ENCODE measurements at places on chromosomes 2 and 18.

DNA sequence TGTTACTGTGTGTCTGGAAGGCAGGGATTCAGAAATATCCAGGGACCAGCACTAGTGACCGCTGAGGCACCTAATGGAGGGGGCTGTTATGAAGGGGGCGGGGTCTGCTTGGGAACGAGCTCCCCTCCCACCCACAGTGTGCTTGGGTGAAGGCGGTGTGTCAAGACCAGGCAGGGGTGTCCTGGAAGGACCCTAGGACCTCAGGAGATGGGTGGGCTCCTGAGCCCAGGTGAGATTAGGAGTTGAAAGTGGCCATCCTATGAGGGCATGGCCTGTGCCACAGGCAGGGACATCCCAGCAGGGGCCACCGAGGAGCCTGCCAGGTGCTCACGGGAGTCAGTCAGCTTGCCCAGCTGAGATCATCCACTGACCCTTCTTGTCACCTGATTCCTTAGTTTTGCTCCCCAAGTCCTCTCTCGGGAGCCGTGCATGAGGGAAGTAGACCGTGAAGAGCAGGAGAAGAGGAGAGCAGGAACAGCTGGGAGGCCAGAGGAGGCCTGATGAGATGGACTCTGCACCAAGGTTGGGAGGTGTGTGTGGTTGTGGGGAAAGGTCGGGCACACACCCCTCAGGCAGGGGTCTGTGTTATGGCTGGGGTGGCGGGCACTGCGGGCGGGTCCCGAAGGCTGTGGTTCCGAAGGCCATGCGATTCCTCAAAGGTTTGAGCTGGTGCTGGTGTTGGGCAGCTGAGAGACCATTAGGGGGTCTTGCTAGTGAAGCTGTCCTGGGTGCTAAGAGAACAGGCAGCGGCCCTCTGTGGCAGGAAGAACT, 180.9 kb upstream of the HS6ST1 start:
- no peak for DNase-seq

DNA sequence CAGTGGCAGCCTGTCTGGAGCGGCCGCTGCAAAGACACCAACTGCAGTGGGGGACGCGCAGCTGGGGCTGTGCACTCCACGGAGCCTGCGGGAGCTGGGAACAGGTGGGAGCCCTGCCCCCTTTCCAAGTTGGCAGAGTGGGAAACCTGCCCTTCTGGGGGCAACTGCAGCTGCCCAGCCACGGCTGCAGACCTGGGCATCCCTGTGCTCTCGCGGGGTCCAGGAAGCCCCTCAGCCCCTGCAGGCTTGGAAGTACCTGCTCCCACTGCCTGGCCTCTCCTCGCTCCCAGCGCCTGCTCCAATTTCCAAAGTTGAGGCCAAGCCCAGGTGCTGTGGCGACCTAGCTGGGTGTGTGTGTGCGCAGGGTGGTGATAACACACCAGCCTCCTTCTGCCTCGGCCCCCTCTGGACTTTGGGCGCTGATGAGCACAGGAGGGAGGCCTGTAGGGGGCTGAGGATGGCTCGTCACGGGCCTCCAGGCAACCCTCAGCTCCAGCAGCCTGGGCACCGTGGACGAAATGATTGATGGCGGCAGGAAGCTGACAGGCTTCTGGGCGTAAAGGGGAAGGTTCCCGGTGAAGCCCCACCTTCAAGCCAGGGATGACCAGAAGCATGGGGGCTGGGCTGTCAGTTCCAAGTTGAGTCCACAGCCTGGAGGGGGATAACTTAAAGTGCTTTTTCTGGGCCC, 76.9 kb downstream of the PTPN4 start:
- no peak for DNase-seq

- no peak for DNase-seq
Measured at GRCh38 chr18:5318061-5318700, 22.7 kb upstream of the ZBTB14 start.

DNA sequence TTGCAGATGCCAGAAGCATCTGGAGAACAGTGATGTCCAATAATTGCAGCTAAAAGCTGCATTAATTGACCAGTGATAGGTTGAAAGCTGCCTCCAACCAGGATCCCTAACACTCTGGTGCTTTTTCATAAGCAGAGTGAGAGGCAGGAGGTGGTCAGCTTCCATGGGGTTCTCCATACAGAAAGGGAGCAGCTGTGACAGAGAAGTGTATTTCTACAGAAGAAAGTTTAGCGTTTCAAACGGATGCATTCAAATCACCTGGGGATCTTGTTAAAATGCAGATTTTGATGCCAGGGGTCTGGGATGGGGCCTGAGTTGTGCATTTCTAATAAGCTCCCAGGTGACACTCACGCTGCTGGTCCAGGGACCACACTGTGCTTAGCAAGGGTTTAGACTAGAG, 216.5 kb upstream of the NRP2 start:
- DNase-seq = no peak

- DNase-seq = no peak
Measured at GRCh38 chr2:237927986-237928385, 38.8 kb upstream of the UBE2F start.

DNA sequence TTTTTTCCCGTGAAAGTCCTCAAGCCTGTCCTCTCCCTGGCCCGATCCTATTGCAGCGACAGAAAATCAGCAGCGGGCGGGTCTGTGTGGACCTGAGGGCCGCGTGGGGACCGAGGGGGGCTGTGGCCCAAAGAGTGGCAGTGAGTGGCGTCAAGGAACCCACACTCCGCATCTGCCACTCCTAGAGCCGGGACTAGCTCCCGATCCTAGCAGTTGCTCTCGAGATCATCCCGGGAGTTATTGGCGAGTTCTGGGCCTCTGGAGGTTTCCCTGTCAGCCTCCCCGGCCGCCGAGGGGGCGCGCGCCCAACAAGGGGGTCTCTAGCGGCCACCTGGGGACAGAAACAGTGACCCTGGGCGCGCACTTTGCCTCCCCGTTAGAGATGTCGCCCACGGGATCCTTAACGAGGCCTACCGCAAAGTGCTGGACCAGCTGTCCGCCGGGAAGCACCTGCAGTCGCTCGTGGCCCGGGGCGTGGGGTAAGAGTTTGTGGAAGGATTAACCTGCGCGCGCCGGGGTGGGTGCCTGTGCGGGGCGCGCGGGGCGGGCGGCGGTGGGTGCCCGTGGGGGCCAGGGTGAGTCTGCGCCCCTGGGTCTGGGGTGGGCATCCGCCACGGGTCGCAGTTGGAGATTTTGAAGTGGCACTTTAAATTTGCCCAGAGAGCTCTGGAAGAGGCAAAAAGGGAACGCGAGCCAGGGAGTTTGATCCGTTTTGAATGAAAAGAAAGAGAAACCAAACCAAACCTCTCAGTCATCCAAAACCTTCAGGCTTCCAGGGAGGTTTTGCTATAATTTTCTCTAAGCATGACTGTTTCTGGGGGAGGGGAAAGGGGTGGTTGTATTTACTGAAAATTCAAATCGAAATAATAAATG, 3.5 kb downstream of the ADCYAP1 start:
- peak; percentile 79 for DNase-seq
